T-helper 2 cell treated with Interferon-gamma antibody and Interleukin-4, amounts not matched to agents 5 μg/mL and 100 μg/mL, for 36 hours (primary cell): ENCODE measurements at places on chromosomes 3 and 15.

- no peak for DNase-seq
Observed at GRCh38 chr3:54954521-54954920, 26.7 kb upstream of the LRTM1 start.

DNA sequence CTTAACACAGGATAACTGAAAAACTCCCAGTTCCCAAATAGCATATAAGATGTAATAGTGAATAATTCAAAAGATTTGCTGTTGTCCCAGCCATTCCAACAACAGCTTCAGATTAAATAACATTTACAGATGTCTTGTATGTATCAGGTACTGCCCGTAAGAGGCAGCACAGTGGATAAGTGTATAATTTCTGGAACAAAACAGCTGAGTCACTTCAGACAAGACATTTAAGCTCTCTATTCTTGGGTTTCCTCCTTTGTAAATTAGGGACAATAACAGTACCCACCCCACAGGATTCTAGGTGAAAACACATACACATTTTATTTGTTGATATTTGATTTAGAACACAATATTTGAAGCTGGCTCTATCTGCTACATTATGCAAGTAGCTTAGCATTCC lies 2.6 kb upstream of the WWTR1 start:
- no peak for DNase-seq

DNA sequence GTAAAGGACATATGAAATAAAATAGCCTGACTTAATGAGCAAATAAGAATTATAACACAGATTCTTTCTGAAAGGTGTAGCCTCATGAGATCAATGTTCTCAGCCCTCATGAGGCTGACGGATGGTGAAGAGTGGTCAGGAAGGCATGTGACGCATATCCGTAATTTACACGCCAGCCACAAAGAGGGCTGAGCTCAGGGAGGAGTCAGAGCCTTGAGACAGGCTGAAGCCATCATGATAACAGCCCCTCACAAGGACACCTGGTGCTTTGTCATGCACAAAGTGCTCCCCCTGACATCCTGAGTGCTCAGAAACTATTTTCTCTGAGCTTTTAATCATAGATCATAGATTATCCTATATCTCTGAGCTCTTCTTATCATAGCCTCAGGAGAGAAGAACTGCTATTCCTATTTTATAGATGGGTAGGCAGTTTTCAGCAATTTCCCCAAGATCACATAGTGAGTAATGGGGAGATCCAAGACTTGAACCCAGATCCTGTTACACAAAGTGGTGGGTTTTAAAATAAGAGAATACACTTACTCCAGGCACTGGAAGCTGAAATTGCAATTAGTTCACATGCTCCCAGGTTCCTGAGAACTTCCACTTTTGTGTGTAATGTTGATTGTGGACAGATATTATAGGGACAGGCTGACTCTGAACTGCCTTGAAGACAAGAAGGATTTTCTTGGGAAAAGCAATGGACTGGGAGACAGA lies 267.1 kb downstream of the RPLP1 start:
- peak; percentile 51 for DNase-seq

GRCh38 chr3:4926892-4927291 lies 52.3 kb upstream of the BHLHE40 start:
- no peak for DNase-seq

DNA sequence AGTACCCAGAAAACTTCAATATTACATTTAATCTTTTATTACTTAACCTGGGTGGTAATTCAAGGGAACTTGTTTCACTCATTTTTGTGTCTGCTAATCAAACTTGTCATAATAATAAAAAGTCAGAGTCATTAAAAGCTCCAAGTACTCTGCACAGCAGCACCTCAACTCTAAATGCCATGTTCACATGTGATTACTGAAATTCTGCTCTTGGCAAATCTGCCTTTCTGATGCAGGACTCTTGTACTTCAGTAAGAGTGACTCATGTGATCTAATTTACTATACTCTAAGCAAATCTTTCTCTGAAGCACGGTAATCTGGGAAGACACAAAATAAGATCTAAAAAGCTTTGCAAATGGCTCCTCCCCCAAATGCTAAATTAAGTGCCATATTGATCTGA lies 6.4 kb downstream of the ROBO1 start:
- no peak for DNase-seq

- DNase-seq: peak; percentile 25
Observed at GRCh38 chr3:138114988-138115971, at the start of gene DZIP1L. Gene DZIP1L, minus strand, starts transcription at chr3:138115608. Its CDS starts 11,637 bp downstream, at chr3:138103971.

GRCh38 chr3:71232175-71232679 lies 351.3 kb downstream of the FOXP1 start:
- DNase-seq: no peak

DNA sequence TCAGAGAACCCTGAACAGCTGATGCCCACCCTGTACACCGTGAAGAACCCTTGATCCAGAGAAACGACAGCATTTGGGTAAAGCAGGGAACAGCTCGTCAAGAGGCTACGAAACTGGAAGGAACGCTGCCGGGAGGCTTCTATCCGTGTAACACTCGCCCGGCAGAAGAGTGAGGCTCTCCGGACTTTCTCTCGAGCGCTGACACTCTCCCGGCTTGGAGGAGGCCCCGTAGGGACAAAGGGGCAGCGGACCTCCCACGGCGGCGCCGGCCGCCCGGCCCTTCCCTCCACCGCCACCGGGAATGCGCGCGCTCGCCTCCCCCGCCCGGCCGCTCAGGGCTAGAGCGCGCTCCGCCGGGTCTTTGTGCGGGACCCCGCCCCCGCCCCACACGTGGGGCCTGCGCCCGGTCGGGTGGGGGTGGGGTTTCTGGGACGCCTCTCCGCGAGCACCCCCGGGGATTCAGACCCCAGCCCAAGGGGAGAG lies 1.7 kb downstream of the HYAL2 start:
- DNase-seq: peak; percentile 78

DNA sequence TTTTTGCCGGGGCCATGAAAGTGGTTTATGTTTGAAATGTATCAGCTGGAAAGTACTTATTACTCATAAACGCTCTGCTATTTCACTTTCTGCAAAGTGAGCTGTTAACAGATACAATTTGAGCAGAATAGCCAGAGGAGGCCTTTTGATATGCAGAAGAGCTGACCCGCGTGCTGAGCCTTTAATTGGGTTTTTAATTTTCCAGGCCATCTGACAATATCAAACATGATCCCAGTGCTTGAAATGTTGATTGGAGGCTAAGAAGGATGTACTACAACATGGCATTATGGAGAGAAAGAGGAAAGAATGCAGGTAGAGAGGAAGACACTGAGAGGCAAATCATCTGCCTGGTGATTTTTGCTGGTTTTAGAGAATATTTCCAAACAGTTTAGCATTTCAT lies 261.3 kb upstream of the MEIS2 start:
- DNase-seq: no peak

GRCh38 chr3:169173231-169173630 lies 490.3 kb downstream of the MECOM start:
- DNase-seq: no peak

DNA sequence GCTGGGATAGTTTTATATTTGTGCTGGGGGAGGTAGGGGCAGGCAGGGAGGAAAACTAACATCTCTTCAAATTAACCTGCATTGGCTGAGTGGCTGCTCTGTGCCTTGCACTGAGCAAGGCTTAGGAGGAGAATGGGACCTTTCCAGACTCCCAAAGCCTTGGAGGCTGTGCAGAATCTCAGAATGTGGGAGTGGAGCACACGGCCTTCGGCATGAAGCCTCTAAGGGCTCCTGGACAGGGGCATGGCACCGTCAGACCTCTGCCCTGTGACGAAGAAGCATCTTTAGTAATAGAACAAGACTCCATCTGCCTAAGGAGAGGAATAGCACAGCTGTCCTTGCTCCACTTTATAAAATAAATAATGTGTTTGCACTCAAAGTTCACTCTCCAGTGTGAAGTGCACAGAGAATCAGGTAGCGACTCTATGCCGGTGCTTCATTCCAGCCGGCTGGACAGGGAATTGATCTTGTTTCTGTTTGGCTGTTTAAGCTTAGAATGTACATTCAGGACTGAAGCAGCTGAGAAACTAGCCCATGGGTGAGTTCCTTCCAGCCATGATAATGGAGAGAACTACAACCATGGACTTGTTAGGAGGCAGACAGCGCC lies 228.5 kb upstream of the ADAMTS9 start:
- no peak for DNase-seq

DNA sequence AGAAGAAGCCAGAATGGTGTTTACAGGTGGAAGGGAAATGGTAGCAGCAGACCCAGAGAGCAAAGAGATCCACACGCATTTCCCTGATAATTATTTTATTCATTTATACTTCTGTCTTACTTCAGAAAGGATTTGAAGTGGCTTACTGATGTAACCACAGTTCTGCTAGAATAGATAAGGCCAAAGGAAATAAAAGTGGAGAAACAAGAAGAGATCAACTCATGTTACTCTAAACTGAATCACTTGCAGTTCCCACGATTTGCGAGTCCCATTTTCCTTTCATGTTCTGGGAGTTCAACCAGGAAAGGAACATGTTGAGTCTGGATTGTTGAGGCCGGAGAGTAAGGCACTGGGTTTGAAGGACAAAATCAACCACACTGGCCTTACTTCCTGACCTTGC lies 151.8 kb downstream of the MYRIP start:
- DNase-seq: no peak

DNA sequence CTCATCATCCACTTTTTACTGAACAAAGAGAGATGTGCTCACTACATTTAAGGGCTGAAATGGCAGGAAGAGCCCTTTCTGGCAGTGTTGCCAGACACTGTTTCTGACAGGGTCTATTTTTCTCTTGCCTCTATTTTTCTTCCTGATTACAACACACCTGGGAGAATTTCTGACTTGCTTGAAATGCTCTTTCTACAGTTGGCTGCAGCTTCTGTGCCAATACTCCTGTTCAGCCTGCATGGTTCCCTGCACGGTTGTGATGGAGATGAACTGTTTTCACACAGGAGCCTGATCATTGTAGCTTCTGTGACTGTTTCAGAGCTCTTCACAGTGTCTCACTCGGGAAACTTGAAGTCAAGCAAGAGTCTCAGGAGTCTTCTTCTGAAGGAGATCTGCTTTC lies 83.0 kb upstream of the DLG1 start:
- no peak for DNase-seq

DNA sequence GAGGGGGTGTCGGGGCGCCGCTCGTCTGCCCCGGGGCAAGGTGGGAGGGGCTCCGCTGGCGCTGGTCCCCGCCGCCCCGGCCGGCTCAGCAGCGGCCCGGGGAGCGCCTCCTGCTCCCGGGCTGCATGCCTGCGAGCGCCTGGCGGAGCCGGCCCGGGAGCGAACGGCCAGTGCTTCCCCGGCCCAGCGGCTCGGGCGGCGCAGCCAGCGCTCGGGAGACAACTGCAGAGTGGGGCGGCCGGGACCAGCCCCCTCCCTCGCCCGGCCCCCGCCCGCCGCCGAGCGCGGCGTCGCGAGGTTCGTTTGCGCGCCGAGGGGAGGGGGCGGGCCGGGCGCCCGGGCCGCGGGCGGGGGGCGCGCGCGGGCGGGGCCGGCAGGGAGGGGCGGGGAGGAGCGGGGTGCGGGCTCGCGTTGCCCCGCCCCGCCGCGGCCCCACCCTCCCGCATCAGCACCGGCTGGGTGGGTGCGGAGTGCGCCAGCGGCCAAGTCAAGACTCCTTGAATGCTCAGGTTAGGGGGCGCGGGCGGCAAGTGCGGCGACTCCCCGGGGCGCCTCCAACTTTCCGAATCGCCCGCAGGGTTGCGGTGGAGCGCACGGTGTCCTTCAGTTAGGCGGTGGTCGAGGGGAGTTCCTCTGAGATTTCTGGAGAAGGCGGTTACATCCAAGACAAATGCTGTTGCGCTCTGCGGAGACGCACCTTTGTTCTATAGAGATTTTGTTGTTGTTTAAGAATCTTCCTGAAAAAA lies at the start of gene RGMA:
Gene RGMA (minus strand): TSS at position 231 of the 746 bp plus-strand sequence. CDS start 279 bp downstream, outside the sequence.
- DNase-seq: no peak

DNA sequence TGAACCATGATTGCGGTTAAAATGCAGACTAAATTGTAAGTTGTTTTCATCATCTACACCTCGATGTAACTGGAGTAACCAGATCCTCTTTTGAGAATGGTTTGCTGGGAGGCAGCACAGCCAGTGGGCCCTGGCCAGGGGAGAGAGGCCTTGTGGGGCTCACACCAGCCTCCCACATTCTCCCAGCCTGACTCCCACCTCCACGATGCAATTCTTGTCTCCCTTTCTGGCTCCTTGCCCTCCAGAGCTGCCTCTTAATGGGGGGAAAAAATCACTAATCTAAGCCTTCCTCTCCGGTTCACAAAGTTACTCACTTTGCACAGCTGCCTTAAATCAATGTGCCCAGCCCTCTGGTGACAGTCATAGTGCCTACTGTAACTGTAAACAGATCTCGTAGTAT lies 17.9 kb upstream of the PAQR5 start:
- no peak for DNase-seq

DNA sequence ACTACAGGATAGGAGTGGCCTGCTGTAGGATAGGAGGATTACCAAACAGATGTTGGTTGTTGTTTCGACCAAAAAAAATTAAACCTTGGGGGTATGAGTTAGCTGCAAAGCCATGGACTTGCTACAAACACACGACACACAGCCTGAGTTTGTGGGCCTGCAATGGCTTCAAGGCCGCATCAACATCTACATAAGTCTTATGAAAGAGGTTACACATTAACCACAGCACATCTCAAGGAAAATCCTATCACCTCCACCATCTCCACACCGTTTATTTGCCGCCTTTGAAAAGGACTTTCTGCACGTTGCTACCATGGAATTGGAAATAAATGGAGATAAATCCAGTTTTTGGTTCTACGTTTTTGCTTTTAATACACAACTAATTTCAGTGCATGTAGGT lies 23.0 kb downstream of the LRIG1 start:
- no peak for DNase-seq

DNA sequence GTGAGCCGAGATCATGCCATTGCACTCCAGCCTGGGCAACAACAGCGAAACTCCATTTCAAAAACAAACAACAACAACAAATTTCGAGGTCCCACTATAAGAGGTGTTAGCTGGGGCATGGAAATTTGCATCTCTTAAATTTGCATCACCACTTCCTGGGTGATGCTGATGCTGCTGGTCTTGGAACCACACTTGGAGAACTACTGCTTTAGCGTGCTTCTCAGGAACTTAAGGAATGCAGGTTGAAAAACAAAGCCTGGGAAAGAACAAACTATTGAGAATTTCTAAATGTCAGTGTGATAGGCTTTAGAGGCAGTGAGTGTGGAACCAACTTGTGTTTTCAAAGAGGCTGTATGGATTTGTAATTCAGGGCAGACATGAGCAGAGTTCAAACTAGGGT lies 858.4 kb upstream of the ARPP21 start:
- DNase-seq: no peak

DNA sequence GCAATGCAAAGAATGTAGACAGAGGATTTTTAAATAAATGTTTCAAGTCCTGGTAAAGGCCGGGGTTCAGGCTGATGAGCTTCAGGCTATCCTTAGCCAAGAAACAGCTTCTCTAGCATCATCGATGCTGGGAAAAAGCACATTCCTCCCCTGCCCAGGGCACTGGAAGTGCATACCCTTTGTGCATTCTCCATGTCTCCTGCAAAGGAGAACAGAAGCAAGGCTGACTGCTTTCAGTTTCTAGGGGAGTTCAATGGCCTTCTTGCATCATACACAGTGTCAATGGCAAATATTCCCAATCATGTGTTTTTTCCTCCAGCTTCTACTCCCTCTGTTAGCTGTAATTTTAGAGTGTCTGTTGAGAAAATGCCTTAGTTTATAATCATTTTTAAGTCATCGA lies 59.9 kb downstream of the GPR176 start:
- no peak for DNase-seq
